Amniotic epithelial cell (primary cell): ENCODE measurements at places on chromosomes 12 and 14.
A peak's percentile ranks its signal among the peaks of the same experiment; 100 is the strongest.

- DNase-seq, result no peak
These were observed 62.2 kb upstream of the LMO3 start for GRCh38 chr12:16668198-16668597.

DNA sequence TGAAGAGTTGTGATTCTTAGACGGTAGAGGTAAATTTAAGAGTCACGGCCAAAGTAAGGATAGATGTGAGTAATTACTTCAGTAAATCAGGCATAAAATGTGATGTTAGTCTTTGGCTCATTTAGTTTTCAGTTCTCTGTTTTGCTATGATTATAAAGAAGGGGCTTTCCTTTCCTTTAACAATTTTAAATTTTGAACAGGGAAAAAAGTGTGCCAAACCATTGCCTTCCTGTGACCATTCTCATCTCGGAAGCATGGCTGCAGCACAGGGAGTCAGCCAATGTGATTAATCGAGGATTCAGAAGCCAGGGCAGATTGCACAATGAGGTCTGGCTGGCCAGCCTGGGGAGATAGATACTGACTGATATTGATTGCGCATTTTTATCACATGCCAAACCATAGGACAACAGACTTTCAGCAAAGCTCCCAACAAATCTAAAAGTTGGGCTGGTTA is 480.2 kb upstream of the PRICKLE1 start:
- DNase-seq, result peak; percentile 68

GRCh38 chr14:22653012-22653621 is 9.0 kb upstream of the OR6J1 start:
- DNase-seq, result peak; percentile 66

DNA sequence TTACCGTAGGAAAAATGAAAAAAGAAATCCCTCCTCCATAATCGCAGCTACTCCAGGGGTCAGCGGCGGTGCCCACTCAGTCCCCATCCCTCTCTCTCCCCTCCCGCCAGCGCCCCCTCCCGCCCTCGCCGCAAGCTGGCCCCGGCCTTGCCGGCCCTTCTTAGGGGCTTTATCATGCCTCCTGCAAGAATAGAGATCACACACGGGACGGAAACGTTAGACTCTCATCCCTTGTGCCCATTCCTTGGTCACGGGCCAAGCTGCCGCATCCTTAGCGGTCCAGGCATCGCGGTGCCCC is 692 bp upstream of the COX14 start:
- DNase-seq, result no peak

- DNase-seq, result peak; percentile 24
These were observed 65.7 kb downstream of the PTHLH start for GRCh38 chr12:27906658-27907473.

GRCh38 chr14:100841066-100841760 is 15.3 kb downstream of the MEG3 start:
- no peak for DNase-seq

- no peak for DNase-seq
These were observed 422.1 kb downstream of the RPS29 start for GRCh38 chr14:49164074-49164473.

- no peak for DNase-seq
These were observed 25.2 kb downstream of the AACS start for GRCh38 chr12:125090437-125090836.

- DNase-seq, result no peak
These were observed 48.7 kb downstream of the SRGAP1 start for GRCh38 chr12:63893170-63893569.

DNA sequence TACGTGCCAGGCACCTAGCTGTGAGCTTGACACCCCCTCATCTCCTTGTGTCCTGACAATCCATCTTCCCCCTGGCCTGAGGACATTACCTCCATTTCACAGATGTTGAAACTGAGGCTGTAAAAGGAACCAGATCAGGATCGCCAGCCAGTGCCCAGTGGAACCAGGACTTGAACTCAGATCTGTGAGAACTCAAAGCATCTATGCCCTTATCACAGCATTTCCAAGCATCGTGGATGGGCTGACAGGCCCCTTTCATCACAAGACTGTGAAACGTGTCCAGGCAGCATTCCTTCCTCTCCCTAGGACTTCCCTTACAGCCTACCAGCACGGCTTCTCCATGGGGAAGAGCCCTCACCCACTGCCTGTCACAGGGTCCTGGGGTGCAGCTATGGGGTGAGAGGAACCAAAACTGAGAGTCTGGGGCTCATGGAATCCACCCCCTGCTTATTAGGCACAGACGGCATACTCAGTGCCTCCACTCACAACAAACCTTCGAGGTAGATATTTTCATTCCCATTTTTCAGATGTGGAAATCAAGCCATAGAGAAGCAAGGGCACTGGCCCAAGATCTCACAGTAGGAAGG is 26.9 kb downstream of the CMKLR1 start:
- DNase-seq, result no peak

- no peak for DNase-seq
These were observed 203.1 kb downstream of the ETNK1 start for GRCh38 chr12:22828066-22828465.

DNA sequence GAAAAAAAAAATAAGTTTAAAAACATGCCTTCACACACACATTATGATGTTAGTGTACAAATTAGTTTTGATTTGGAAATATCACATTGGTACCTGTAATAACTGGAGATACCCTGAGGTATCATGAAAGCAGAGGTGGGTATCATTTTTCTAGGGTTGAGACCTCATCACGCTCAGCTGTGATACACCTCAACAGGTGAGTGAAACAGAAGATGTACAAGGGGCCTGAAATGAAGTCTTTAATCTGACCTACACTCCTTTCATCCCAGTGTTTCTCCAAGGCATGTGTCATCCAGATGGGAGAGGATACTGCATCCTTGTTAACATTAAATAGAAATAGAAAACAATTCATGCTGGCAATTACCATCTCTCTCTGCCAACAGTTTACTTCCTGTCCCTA is 7.4 kb downstream of the BMP4 start:
- no peak for DNase-seq

DNA sequence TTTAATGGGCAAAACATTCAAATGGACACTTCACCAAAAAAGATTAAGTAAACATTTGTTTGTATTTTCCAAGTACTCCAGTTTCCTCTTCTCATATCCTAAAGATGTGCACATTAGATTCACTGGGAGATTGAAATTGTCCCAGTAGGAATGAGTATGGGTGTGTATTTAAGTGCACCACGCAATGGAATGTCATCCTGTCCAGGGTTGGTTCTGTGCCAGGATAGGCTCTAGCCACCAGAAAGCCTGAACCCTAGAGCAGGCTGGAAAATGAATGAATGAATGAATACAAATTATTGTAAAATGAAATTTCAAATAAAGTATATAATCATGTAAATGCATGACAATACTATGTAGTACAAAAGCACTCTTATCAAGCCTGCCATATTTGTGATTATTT is 14.0 kb downstream of the CEP83 start:
- no peak for DNase-seq

- DNase-seq, result peak; percentile 18
These were observed 16.3 kb upstream of the SINHCAF start for GRCh38 chr12:31342286-31342685.

- no peak for DNase-seq
These were observed 5.9 kb upstream of the PRPH start for GRCh38 chr12:49288922-49289555.

- no peak for DNase-seq
These were observed 50.8 kb upstream of the KCNA5 start for GRCh38 chr12:4992871-4993270.

DNA sequence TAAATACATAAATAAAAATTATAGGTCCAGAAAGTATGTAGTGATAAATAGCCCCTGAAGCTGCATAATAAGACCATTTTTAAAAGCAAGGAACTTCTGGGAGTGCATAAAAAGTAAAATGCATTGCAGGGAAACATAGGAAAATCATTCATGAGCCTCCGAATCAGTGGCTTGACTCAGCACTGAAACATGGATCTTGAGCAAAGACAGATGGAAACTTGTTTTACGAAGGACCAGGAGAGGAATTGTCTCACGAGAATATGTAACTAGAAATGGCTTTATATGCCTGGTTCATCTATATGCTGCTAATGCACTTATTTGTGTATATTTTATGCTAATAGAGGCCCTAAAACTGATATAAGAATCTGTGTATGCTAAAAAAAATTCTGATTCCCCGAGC is 14.7 kb downstream of the TMEM30B start:
- no peak for DNase-seq

- no peak for DNase-seq
These were observed 2.3 kb upstream of the NEUROD4 start for GRCh38 chr12:55017416-55017925.

GRCh38 chr14:103716899-103717411 is 1.3 kb downstream of the ZFYVE21 start:
- no peak for DNase-seq

DNA sequence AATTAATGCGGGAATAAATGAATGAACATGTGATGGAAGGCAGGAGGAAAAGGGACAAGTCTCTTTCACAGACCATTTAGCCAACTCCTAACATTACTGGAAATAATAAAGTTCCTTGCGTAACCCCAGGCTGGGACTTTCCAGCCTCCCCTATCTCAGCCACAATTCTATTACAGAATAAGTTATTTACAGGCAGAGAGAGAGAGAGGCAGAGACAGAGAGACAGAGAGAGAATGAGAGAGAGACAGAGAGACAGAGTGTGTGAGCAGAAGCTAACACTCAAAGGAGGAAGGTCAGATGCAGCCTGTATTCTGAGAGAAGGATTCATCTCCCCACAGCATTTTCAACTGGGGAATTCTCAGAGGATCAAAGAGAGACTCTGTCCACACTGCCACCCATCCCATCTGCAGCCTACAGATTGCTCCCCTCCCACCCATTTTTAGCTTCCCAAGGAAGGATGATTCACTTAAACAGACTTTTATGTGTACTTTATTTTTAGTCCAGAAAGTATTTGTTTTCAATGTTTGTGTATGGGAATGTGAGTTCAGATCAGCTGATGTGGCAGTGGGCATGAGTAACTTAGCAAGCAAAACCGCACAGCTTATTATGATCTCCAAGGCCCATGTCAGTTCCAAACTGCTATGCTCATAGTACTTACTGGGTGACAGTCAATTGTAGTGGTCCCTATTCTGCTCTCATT is 165.7 kb downstream of the CAND1 start:
- peak; percentile 98 for DNase-seq
